ENCODE measurements at places on chromosomes 1 and 21.

DNA sequence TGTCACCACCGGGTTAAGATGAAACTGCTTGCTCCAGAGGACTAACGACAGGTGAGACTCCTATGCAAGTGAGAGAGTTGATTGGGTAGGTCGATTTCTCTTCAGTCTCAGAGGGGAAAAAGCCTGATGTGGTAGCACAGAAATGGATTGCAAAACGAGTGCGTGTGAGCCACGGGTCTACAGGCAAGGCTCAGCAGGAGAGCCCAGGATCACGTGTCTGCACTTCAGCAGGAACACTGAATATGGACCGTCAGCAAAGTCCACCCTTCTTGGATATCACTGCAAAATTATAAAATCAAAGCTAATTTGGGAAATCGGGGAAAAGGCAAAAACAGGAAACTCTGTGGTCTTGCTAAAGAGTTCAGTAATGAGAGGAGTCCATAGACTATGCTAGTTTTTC is 107.7 kb upstream of the ZNF648 start:
- no peak for DNase-seq

GRCh38 chr1:8170059-8170835 is 144.1 kb upstream of the ERRFI1 start:
- DNase-seq: peak; percentile 33

DNA sequence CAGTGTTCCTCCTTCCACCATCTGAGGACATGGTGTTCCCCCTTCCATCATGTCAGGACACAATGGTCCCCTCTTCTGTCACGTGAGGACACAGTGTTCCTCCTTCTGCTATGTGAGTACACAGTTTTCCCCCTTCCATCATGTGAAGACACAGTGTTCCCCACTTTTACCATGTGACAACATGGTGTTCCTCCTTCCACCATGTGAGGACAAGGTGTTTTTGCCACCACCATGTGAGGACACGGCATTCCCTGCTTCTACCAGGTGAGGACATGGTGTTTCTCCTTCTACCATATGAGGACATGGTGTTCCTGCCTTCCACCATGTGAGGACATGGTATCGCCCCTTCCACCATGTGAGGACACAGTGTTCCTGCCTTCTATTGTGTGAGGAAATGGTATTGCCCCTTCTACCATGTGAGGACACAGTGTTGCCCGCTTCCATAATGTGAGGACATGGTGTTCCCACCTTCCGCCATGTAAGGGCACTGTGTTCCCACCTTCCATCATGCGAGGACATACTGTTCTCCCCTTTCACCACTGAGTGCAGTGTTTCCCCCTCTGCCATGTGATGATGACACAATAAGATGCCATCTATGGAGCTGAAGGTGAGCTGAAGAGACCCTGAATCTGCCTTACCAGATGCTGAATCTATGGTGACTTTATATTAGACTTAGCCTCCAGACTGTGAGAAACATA is 132.3 kb downstream of the FCRL5 start:
- no peak for DNase-seq

GRCh38 chr1:94926126-94926914 is 590 bp downstream of the CNN3 start:
- DNase-seq: no peak
